Esophagus mucosa (tissue), 1 donor: ENCODE measurements at places on chromosomes 2 and 18.

DNA sequence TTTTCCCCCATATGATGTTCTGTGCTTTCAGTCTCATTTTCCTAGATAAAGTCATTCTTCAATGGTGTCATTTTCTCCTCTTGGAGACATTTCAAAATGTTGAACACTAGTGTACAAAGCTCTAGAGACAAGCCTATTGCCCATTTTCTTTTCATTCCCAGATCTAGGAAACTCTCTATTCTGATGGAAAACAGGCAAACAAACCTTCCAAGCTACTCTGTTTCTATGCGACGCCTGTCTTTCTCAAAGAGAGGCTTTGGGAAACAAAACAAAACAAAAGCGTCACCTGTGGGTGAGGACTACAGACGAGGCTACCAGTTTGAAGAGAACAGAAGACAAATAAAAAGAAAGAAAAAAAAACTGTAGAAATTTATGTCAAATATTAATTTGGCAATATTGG is 311.0 kb downstream of the CBLN2 start:
- no peak for ATAC-seq

- peak; percentile 6 for ATAC-seq
Measured at GRCh38 chr2:219228911-219229304, 528 bp downstream of the ATG9A start.

DNA sequence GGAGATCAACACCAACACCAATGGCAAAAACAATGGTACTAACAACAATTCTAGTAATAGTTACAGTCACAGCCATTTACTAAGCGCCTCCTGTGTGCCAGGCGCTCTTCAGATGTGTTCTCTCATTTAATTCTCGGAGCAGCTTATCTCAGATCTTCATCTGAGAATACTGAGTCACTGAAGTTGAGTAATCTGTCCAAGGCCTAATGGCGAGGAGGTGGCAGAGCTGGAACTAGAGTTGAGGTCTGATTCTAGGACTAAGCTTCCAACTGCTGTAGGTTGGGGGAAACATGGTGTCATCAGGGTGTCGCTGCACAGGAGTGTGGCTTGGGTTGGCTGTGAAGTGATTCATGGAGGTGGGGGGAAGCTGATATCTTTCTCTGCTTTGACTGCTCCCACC is 156.1 kb downstream of the DYSF start:
- no peak for ATAC-seq

DNA sequence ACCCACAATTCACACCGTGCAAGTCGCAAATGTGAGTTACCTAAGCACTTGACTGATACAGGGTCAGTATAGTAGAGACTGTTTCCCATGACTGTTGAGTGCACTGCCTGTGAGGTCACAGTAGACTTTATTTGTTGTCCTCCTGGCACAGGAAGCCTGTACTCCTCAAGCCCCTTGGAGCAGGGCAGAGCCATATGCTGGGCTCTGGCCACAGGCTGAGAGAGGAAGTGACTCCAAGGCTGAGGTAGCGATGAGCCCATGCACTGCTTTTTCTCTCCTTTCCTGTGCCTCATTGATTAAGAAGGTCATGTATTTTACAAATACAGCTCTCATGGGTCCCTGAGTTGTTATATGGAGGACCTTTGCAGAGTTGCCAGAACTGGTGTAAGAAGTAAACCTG is 287.7 kb downstream of the SRBD1 start:
- no peak for ATAC-seq

- no peak for ATAC-seq
Measured at GRCh38 chr2:23691106-23691470, 235.8 kb downstream of the ATAD2B start.

GRCh38 chr2:212987492-212987891 is 163.9 kb downstream of the IKZF2 start:
- ATAC-seq, result no peak

GRCh38 chr2:107259408-107260195 is 373.6 kb upstream of the ST6GAL2 start:
- ATAC-seq, result no peak

GRCh38 chr2:234577191-234577590 is 80.3 kb upstream of the ARL4C start:
- ATAC-seq, result no peak

- no peak for ATAC-seq
Measured at GRCh38 chr2:109132626-109133025, 3.6 kb downstream of the SH3RF3 start.

- peak; percentile 27 for ATAC-seq
Measured at GRCh38 chr2:215435280-215435869, 493 bp downstream of the FN1 start.

- ATAC-seq, result no peak
Measured at GRCh38 chr2:154142480-154142879, 270.8 kb downstream of the GALNT13 start.

DNA sequence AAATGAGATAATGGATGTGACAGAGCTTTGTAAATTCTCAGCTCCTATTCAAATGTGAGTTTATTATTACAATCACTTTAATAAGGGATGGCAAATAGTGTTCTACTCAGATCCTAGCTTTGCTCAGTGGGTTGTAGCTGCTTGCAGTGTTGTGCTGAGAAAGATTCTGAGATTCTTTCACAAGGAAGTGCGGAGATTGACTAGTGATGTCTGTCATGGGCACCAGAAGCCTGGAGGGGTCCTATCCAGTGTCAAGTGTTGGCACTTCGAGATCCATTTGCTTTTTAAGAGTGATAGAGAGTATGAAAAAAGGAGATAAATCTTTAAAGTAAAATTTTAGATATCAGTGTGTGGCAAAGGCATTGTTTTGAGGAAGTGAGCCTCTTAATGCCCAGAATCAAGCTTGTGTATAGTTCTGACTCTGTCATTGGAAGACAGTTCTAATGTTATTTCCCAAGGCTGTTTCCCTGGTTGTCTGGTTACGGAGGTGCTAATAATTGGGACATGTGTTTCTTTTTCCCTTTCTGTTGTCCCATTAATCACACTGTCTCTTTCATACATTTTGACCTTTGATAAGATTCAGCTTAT is 181.7 kb upstream of the SPRED2 start:
- no peak for ATAC-seq

- ATAC-seq, result no peak
Measured at GRCh38 chr18:78659748-78660147, 319.9 kb upstream of the SALL3 start.
